Temporal lobe (tissue), 4 donors: ENCODE measurements at places on chromosomes 13 and 19. TPM values are rescaled to one million over a fixed set of nuclear protein-coding genes. Genes with fewer than 3 reads are reported as not detected.

Gene LILRB4
- total RNA-seq, result 0.49 TPM

Gene APOC4
- total RNA-seq, result not detected

Gene HPN
- total RNA-seq, result not detected

Gene THSD8
- 0.25 TPM for total RNA-seq

Gene NEK3
- total RNA-seq, result 9.8 TPM

Gene LYPD3
- 0.49 TPM for total RNA-seq

Gene SIGLEC7
- 0.49 TPM for total RNA-seq

Gene ADAMTSL5
- total RNA-seq, result under 0.01 TPM

Gene CCL25
- total RNA-seq, result 0.25 TPM

Gene PET100
- 16.0 TPM for total RNA-seq

Gene USHBP1
- total RNA-seq, result 0.74 TPM

Gene ZNF844
- total RNA-seq, result 11.6 TPM

Gene PGLYRP2
- not detected for total RNA-seq
